Urothelium cell line (cell line): ENCODE measurements at places on chromosomes 11 and 22.

DNA sequence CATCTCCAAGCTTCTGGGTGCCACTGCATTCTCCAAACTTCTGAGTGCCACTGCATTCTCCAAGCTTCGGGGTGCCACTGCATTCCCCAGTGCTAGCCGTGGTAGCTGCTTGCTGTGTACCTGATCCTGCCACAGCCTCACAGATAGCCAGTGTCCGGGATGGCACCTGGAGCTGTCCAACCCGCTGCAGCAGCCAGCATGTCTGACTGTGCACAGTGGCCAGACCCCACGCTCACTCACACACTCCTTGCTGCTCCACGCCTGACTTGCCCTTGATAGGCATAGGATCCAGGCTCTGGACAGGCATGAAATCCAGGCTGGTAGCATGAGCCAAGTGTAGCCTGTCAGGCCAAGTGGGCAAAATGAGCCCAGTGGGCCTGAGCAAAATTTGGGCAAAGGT lies 465.0 kb downstream of the GUCY1A2 start:
- DNase-seq, result no peak

DNA sequence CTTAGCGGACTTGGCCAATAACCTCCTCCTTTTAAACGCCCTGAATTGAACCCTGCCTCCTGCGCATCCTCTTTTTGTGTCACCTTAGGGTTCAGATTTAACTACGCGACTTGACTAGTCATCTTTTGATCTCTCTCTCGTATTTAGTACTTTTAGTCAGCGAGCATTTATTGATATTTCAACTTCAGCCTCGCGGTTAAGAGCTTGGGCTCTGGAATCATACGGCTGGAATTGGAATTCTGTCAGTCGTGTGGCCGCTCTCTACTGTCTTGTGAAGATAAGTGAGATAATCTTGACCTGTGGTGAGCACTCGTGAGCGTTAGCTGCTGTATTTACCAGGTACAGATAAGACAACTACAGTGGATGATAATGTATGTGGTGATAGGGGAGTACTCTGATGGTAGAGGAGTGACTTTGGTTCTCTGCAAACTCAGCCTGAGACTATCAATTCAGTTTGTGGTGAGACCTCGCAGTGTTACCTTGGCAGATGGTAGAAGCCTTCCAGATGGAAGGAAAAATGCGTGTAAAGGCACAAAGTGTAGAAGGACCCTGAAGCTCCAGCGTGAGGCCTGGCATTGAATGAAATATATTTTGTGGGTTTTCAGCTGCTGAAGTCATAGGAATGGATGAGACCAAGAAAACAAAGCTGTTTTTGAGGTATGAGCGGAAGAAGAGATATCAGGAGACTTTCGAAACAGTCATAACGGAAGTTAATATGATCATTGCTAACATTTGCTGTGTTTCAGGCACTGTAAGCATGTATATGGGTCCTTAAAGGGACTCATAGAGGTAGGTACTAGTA lies 682 bp downstream of the ATM start:
- DNase-seq, result no peak

- no peak for DNase-seq
Measured at GRCh38 chr11:131168839-131169713, 201.3 kb upstream of the NTM start.

GRCh38 chr11:44356351-44356750 lies 46.4 kb upstream of the ALX4 start:
- no peak for DNase-seq

GRCh38 chr11:12915093-12915492 lies 94.0 kb upstream of the RASSF10 start:
- no peak for DNase-seq

- peak; percentile 84 for DNase-seq
Measured at GRCh38 chr11:116641561-116642045, 131.2 kb downstream of the BUD13 start.

GRCh38 chr22:45212306-45212709 lies 28.4 kb downstream of the KIAA0930 start:
- peak; percentile 93 for DNase-seq

DNA sequence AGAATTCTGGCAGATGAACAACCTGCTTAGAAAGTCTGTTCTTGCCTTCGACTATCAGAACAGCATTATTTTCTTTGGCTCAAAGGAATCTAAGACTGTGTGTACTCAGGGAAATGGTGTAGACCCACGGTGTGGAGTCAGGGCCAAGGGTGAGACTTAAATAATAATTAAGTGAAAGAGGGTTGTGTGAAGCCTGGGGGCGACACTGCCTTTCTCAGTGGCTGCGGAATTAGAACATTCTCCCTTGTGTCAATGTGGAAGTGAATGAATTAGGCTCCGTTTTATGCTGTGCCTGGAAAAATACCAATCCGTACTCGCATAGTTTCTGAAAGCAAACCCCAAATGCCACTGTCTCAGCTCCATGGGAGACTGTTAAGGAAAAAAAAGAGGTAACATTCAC lies 50.7 kb downstream of the NAV2 start:
- DNase-seq, result no peak

- DNase-seq, result no peak
Measured at GRCh38 chr11:94641167-94641761, 74.1 kb downstream of the PIWIL4 start.

DNA sequence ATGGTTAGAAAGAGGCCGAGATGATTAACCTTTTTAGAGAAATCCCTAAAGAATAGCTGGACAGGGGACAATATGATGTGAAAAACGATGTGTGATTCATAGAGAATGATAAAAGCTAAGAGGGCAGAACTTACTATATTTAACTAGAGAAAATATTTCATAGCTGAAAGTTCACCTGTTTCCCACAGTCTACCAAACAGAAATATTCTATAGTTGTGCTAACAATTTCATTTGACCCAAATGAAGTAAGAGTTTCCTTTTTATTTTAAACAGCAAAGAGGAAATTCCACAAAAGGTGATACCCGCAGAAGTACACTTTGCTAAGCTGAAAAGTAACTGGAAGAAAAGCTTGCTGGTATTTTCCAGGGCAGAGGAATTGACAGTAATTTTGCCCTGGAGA lies 26.7 kb downstream of the ALKBH8 start:
- no peak for DNase-seq

- DNase-seq, result no peak
Measured at GRCh38 chr11:75028724-75029123, 40.0 kb downstream of the NEU3 start.

- DNase-seq, result peak; percentile 26
Measured at GRCh38 chr11:33773404-33773986, 825 bp downstream of the FBXO3 start.

DNA sequence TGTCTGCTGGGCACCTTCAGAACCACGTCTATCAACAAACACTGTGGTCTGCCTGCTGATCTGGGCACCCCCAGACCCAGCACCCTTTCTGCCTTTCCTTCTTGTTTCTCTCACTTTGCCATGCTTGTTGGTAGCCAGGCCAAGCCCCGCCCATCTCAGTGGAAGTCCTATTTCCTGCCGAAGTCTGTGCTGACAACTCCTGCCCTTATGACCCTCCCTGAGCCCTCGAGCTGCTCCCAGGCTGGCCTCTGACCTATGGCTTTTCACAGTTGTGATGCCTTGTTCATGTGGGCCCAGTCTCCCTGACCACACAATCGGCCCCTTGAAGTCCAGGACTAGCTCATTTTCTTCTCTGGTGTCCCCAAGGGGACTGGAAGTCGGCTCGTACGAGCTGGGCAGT lies 132.1 kb downstream of the DSCAML1 start:
- DNase-seq, result no peak

DNA sequence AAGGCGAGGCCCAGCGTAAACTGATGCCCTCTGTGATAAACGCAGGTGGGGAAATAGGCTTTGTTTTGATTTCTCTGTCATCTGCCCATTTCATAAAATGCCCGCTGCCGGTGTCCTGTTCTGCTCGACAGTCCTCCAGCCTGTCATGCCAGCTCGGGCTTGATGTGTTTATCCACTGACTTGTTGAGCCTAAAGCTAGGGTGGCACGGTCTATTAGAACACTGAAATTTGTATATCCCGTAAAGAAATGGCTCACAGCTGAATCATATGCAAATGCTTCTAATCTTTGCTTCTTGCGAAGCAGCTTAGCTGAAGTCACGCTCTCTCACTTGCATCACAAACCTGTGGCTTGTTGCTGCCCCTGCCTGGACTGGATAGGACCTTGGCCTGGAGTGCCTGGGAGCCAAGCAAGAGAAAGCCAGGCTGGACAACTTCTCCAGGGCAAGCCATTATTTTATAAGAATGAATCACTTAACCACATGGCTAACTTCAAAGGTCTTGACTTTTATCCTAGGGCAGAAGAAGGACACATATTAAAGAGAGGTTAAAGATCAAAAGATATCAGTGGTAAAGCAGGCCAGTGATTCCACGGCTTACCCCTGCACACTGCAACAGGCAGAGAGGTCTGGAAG lies 33.1 kb downstream of the EHF start:
- DNase-seq, result peak; percentile 56

DNA sequence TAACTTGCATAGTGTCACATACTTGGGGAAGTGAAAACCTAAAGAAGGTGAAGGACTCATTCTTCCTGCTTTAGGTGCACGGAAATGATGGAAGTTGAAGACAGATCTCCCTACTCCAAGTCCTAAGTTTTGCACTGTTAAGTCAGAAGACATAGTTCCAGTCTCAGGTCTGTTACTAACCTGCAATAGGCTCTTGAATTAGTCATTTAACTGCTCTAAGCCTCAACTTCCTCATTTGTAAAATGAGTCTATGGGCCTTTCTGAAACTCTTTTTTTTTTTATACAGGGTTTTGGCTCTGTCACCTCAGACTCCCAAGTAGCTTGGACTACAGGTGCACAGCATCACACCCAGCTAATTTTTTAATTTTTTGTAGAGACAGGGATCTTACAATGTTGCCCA lies 30.8 kb upstream of the POU2AF1 start:
- no peak for DNase-seq

DNA sequence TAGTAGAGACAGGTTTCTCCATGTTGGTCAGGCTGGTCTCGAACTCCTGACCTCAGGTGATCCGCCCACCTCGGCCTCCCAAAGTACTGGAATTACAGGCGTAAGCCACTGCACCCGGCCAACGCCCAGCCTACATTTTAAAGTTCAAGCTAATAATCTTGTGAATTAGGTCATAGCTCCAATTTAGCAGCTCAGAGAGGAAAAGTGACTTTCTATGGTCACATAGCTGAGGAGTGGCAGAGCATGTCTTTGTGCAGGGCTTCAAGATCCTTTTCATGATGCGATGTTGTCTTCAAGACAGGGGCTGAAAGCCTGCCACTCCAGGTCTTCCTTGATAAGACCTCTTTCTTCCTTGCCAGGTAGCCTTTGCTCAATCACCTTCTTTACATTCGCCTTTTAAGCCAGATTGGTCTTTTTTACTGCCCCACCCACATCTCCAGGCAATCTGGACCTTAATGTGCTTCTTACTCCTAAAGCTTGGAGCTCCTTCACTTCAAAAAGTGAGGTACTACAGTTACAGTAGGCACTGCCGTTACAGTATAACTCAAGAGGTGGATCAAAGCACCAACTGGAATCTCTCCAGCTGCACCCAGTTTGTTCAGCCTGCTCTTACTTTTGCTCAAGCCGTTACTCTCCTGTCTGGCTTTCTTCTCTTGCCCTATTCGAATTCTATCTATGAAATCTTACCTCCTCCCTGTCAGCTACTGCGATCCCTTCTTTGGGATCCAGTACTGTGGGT lies 18.2 kb downstream of the YWHAH start:
- no peak for DNase-seq

- no peak for DNase-seq
Measured at GRCh38 chr22:45740236-45740635, 68.6 kb downstream of the ATXN10 start.

- DNase-seq, result peak; percentile 64
Measured at GRCh38 chr11:121595717-121596161, 143.0 kb upstream of the SORL1-AS1 start.

DNA sequence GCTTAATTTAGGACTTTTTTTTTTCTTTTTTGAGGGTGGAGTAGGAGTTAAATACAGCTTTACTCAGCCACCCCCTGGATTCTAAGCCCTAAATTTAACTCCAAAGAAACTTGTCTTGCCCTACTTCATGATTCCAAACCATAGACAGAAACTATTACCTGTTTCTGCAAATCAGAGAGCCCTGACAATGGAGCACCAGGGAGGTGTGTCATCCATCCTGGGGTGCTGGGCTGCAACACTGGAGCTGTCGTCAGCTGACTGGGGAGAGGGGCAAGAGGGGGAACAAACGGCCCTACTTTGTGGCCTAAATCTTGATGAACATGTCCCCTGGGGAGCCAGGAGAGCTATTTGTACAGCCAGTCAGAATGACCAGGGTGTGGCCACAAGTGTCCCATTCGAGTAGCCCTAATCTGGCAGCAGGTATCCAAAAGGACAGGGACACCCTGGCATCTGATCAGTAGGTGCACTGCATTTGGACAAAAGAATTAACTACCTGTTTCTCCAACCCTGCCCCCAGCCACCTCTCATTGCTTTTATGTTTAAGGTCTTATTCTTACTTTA lies 50.8 kb downstream of the PLEKHA7 start:
- no peak for DNase-seq

GRCh38 chr22:22911327-22912134 lies 23.9 kb downstream of the IGLL5 start:
- DNase-seq, result no peak

DNA sequence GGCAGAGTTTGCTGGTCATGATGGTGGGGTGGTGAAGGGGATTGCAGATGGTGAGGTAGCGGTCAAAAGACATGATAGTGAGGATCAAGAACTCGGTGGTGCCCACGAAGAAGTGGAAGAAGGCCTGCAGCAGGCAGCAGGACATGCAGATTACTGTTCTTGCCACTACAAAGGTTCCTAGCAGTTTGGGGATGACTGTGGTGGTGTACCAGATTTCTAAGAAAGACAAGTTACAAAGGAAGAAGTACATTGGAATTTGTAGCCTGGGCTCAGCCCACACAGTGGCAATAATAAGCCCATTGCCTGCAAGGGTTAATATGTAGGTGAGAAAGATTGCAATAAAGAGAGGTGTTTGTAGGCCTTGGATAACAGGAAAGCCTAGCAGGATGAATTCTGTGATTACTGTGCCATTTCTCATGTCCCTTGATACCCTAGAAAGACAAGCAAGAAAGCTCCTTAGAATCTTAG lies at the start of gene OR6X1:
TSS of gene OR6X1 (minus strand) at position 418 of the 468 bp plus-strand sequence. CDS start at position 418, 0 bp downstream.
- DNase-seq, result no peak

DNA sequence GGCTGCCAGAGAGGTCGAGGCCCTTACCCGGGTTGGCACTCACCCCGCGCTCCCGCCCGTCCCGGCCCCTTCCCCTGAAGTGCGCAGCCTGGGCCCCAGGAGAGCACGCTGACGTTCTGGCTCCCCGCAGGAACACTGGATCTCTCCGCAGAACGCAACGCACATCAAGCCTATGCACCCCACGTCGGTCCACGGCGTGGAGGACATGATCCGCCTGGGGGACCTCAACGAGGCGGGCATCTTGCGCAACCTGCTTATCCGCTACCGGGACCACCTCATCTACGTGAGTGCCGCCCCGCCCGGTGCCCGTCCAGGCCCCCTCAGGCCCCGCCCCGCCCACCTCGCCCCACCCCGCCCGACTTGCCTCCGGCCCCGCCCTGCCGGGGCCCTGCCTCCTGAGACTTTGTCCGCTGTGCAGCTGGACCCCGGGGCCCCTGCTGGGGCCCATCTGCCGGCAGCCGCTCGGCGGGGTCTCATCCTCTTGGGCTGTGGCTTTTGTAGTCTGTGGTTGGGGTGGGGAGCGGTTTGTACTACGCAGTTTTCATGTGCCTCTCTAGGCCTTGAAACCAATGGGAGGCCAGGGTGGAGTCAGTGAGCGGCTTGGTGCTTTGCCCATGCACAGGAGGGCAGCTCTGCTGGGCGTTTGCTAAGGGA lies 19.7 kb downstream of the MYO7A start:
- no peak for DNase-seq

GRCh38 chr22:46731246-46732040 lies 6.6 kb downstream of the CERK start:
- peak; percentile 87 for DNase-seq

- no peak for DNase-seq
Measured at GRCh38 chr11:64601605-64602465, 10.8 kb downstream of the SLC22A12 start.

GRCh38 chr11:5967708-5968107 lies 586 bp downstream of the OR56A5 start:
- DNase-seq, result no peak
